ENCODE measurements at places on chromosomes 2 and 18.

- no peak for DNase-seq
Observed at GRCh38 chr2:46003903-46004473, 293.2 kb upstream of the EPAS1 start.

DNA sequence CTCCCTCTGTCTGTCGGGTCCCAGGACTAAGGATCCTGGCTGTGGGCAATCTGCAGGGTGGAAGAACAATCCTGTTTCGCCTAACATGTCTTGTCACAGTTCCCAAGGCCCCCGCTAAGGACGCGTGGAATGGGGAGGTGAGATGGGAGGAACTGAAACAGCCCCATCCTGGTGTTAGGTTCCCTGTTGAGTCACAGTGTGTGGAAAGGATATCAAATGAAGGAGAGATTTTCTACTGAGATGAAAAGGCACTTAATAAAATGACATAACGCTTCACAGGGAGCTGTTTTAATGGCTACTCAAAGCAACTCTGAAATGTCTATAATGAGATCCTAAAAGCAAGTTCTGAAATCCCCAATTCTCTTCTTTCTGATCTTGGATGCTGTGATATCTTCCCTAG lies 52.5 kb downstream of the RAB31 start:
- DNase-seq: no peak

GRCh38 chr18:50461251-50461650 lies 86.4 kb downstream of the SKA1 start:
- DNase-seq: no peak

GRCh38 chr2:215683295-215683694 lies 247.4 kb upstream of the FN1 start:
- DNase-seq: no peak

DNA sequence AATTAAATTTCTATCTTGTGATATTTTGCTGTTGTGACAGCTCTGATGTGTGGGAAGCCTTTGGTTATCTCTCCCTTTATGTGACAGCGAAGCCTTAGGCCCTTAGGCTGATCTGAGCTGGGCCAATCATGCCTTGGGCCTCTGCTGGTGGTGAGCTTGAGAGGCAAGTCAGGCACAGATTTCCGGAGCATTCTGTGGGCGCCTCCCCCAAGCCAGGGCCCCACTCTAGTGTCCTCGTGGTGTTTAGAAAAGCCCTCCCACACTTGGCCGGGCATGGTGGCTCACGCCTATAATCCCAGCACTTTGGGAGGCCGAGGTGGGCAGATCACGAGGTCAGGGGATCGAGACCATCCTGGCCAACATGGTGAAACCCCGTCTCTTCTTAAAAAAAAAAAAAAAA lies 239.8 kb downstream of the SH3RF3 start:
- no peak for DNase-seq

DNA sequence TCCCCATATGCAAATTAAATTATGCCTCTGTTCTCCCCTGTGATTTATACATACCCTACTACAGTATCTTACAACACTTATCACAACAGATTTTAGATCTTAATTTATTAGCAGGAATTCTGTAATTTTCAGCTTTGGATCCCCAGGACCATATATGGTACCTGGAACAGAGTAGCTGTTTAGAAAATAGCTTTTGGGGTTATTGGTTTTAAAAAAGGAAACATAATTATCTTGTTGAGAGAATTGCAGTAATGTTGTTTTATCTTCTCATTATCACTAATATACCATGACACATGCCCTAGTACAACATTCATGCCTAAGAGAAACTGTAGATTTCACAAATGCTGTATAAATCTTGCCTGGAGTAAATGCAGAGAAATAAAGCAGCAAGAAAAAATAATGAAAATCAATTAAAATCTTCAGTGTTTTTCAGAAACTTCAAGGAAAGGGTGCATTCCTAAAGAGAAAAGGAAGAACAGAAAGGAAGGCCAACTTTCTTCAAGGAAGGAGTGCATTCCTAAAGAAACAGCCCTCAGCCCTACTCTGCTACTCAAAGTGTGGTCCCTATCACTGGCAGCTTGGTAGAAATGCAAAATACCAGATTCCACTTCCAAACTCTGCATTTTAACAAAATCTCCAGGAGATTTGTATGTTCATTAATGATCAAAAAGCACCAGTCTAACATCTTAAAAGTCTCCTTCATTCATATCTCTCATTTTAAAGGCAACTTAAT lies 37.1 kb upstream of the CSRNP3 start:
- DNase-seq: no peak
